Effector memory CD4-positive, alpha-beta T cell (primary cell): ENCODE measurements at places on chromosomes 16 and 17.

DNA sequence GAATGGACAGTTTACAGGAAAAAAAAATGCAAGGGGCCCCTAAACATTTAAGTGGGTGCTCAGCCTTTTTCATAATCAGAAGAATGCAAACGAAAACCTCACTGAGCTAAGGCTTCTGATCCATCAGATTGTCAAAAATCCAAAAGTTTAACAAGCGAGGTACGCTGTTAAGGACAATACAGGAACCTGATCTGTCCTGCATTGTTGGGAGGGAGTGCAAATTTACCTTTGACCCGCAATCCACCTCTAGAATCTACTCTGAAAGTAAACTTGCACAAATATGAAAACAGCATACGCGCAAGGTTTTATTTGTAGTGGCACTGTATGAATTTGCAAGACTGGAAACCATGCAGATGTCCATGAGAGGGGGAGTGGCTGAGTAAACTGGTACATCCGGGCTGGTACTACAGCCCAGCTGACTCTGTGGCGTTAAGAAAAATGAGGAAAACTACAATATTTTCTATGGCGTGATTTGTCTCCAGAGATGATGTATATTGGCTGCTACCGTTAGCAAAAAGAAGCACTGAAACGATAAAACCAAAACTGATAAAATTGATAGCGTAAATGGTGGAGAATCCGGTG is 28.8 kb upstream of the ST6GALNAC1 start:
- DNase-seq: no peak

- no peak for DNase-seq
Observed at GRCh38 chr17:4407216-4407615, 26.5 kb upstream of the SPNS3 start.

- DNase-seq: no peak
Observed at GRCh38 chr16:72291531-72291981, 119.6 kb upstream of the PMFBP1 start.

GRCh38 chr16:14109782-14110727 is 38.9 kb downstream of the MRTFB start:
- no peak for DNase-seq

DNA sequence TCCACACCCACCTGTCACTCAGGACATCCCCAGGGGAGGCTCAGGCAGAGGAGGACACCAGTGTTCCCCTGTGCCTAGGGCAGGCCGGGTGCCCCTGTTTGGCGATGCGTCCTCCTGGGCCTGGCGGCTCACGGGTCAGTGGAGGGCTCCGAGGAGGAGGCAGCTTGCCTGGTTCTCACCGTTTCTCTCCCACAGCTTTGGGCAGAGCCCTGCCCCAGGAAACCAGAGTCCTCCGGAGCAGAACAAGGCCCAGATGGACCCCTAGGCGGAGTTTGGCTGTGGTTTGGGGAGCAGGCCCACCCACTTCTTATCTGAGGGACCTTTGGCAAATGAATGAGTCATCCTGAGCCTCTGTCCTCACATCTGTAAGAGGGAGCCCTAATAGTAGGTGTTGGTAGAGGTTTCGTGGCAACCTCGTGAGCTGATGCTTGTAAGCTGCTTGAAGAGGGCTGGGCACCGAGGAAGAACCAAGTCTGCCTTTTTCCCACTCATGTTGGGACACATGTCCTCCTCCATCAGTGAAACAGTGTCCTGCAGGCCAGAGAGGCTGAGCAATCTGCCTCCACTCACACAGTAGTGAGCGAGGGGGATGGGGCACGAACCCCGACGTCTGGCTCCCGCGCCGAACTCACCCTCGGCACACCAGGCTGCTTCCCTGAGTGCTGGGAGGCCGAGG is 247.0 kb upstream of the CIBAR2 start:
- DNase-seq: no peak

DNA sequence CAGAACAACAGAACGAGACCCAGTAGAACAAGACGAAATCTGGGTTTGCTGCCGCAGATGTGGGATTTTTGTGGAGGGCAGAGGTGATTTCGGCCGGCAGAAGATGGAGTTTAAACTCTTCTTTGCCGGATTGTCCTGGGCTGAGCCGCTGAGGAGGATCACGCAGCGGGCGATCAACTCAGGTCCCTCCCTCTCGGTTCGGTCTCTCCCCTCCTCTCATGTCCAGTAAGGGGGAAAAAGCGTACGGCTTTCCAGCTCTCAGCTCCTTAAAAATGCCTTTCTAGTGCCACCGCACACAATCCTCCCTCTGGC is 2.5 kb downstream of the PHF12 start:
- DNase-seq: no peak

- DNase-seq: peak; percentile 89
Observed at GRCh38 chr17:21275579-21276263, 8.8 kb upstream of the MAP2K3 start.

DNA sequence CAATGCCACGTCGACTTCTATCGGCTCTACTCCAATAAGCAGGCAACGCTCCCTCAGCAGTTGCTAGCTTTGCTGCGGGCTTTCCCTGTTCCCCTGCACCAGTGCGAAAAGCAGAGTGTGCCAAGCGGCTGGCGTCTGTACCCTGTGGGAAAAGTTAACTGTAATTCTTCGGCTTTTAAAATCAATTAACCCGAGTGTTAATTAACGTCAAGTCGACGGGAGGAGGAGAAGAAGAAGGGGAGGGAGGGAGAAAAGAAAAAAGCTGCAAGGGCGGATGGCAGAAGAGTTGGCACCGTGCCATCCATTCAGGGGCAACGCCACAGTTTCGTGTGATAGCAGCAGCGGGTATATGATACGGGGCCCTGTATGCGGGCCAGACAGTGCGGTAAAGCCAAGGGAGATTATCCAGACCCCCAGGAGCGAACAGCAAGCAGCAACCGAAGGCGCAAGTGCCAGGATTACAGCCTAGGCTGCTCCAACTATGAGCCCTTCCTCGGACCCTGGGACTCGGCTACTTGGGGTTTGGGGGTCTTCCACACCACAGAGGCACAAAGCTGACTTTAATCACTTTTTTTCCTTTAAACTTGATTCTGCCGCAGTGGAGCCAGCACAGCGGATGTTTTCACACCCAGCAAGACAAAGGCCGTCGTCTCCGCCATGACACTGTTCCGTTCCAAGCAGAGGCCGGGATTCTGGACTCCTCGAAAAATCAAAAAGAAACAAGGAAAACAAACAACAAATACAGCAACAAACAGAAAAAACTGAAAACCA is 253.8 kb upstream of the PMFBP1 start:
- no peak for DNase-seq

- DNase-seq: peak; percentile 58
Observed at GRCh38 chr17:35969558-35970380, 11.5 kb downstream of the CCL16 start.

DNA sequence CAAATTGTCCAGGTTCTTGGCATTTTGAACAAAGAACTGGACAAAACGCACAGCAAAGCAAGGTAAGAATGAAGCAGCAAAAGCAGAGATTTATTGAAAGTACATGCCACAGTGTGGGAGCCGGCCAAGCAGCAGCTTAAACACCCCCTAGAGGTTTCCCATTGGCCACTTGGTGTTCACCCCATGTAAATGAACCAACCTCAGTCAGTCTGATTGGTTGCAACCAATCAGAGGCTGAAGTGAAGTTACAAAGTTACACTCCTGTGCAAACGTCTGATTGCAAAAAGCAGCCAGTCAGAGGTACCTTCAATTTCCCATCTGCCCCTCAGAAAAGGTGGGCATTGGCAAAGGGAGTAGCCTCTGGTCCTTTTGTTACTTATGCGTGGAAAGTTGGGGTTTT is 8.8 kb upstream of the ZNF263 start:
- no peak for DNase-seq

GRCh38 chr16:67773099-67773498 is 33.3 kb downstream of the RANBP10 start:
- no peak for DNase-seq

DNA sequence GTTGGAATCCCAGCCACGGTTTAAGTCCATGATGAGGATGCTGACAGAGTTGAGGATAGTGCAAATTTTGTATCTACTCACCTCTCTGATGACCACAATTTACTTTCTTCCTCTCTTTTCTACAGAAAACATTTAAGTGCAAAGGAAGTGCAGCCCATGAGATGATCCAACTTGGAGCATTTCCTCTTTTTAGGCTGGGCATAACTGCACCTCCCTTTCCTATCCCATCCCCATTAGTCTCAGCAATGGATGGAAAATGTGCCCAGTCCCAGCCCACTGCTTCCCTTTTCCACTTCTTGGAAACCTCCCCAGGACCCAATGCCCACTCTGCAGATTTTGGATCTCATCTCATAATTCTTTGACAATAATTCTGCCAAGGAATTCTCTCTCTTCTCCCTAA is 16.6 kb upstream of the CCL8 start:
- no peak for DNase-seq

GRCh38 chr17:82228842-82229697 is at the start of gene SLC16A3:
Gene SLC16A3 (plus strand): TSS chr17:82229042. CDS start chr17:82236009, 6,967 bp downstream.
- DNase-seq: peak; percentile 43
